IgD-negative memory B cell (primary cell): ENCODE measurements at places on chromosomes 7 and 10. TPM values are rescaled to one million over a fixed set of nuclear protein-coding genes. Genes with fewer than 3 reads are reported as not detected.

The IPMK gene
- 2.2 TPM for polyA plus RNA-seq

The AFAP1L2 gene
- polyA plus RNA-seq = 3.0 TPM

The EGR2 gene
- polyA plus RNA-seq = 2.6 TPM

The AKR1D1 gene
- polyA plus RNA-seq = not detected

The SEMA3D gene
- not detected for polyA plus RNA-seq

The ARID5B gene
- 154 TPM for polyA plus RNA-seq

The C7orf57 gene
- polyA plus RNA-seq = not detected

The HOXA11 gene
- not detected for polyA plus RNA-seq

The FAM180A gene
- not detected for polyA plus RNA-seq

The MRLN gene
- polyA plus RNA-seq = not detected

The MINDY4 gene
- 0.25 TPM for polyA plus RNA-seq
